ENCODE measurements at places on chromosomes 5 and 9. TPM values are rescaled to one million over a fixed set of nuclear protein-coding genes. Genes with fewer than 3 reads are reported as not detected.

Gene SLC28A3
- total RNA-seq, result not detected

Gene ADGRD2
- total RNA-seq, result not detected

Gene QSOX2
- 14.4 TPM for total RNA-seq

Gene ISL1
- total RNA-seq, result not detected

Gene RGP1
- total RNA-seq, result 12.6 TPM

Gene SRP19
- total RNA-seq, result 40.8 TPM

Gene PLEKHG4B
- 0.17 TPM for total RNA-seq

Gene GABRP
- not detected for total RNA-seq

Gene TAS2R1
- not detected for total RNA-seq

Gene PCDHB15
- total RNA-seq, result not detected

Gene TMEM167A
- total RNA-seq, result 33.8 TPM

Gene PAEP
- not detected for total RNA-seq

Gene C5orf47
- total RNA-seq, result not detected

Gene SHB
- total RNA-seq, result 1.1 TPM

Gene IFNA2
- total RNA-seq, result not detected

Gene HBEGF
- total RNA-seq, result 4.2 TPM

Gene ARHGAP26
- total RNA-seq, result 27.3 TPM

Gene SPINK1
- total RNA-seq, result not detected

Gene VDAC1
- 46.8 TPM for total RNA-seq

Gene RARS1
- total RNA-seq, result 67.7 TPM

Gene UBAC1
- total RNA-seq, result 19.6 TPM

Gene SLC2A6
- 1.8 TPM for total RNA-seq

Gene PCDHA6
- not detected for total RNA-seq

Gene PCDHA4
- not detected for total RNA-seq

Gene PDLIM4
- total RNA-seq, result not detected

Gene FABP6
- total RNA-seq, result not detected

Gene EPB41L4B
- total RNA-seq, result not detected

Gene SLC6A7
- not detected for total RNA-seq

Gene ADAMTS13
- 2.2 TPM for total RNA-seq

Gene CCL27
- total RNA-seq, result not detected

Gene BRINP1
- not detected for total RNA-seq

Gene NUTM2F
- not detected for total RNA-seq

Gene PHYHD1
- 1.6 TPM for total RNA-seq

Gene LOX
- 0.11 TPM for total RNA-seq

Gene PRDM9
- total RNA-seq, result not detected

Gene ACTBL2
- total RNA-seq, result not detected

Gene CCNJL
- total RNA-seq, result not detected

Gene IL33
- not detected for total RNA-seq

Gene AFAP1L1
- total RNA-seq, result 0.56 TPM

Gene RGS7BP
- not detected for total RNA-seq

Gene GPRIN1
- total RNA-seq, result 0.36 TPM

Gene CATSPER3
- 0.56 TPM for total RNA-seq

Gene HTR1A
- total RNA-seq, result not detected

Gene AJM1
- 1.2 TPM for total RNA-seq

Gene SPATA31E1
- not detected for total RNA-seq

Gene PDLIM7
- 6.0 TPM for total RNA-seq

Gene APBA1
- 0.47 TPM for total RNA-seq

Gene ANKRD31
- 0.55 TPM for total RNA-seq

Gene LHFPL2
- 0.19 TPM for total RNA-seq

Gene RNF183
- not detected for total RNA-seq

Gene SPATA31A3
- total RNA-seq, result not detected

Gene FAM169A
- total RNA-seq, result 14.7 TPM

Gene FAM78A
- 62.4 TPM for total RNA-seq

Gene LCP2
- 155 TPM for total RNA-seq
